AG04450 (cell line): ENCODE measurements at places on chromosomes 13 and 19.

DNA sequence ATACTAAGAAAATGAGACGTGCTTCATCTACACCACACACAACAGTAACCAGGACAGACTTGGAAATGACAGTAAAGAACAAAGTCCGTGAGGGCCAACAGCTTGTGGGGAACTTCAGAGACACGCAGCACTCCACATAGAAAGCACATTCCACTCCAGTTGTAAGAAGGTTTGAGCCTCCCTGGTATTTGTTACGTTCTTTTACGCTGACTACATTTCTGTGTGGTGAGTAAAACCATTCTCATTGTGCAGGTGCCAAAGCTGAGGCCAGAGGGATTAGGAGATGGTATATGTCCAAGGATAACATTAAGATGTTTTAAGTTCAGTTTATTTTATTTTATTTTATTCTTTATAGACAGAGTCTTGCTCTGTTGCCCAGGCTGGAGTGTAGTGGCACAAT, 1189.9 kb downstream of the UQCRFS1 start:
- DNase-seq = no peak

- DNase-seq = no peak
These were observed 33.2 kb downstream of the ZNF787 start for GRCh38 chr19:56087647-56088496.

- DNase-seq = no peak
These were observed 84.8 kb downstream of the FLT1 start for GRCh38 chr13:28410096-28410495.

DNA sequence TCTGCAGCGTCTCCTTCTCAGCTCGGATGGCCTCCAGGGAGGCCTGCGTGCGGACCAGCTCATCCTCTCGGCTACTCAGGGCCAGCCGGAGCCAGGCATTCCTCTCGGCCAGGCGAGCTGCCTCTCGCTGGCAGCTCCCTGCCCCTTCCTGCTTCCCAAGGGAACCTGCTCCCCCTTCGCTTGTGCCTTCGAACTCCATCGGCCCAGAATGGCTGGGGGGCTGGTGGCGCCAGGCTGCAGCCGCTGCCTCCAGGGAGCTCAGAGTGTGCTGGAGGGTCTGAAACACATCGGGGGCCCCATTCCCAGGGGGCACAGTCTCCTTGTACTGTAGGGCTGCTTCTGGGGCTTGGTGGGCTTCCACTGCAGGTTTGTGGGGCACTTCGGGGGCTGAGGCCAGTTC, 2.0 kb downstream of the USHBP1 start:
- DNase-seq = no peak

DNA sequence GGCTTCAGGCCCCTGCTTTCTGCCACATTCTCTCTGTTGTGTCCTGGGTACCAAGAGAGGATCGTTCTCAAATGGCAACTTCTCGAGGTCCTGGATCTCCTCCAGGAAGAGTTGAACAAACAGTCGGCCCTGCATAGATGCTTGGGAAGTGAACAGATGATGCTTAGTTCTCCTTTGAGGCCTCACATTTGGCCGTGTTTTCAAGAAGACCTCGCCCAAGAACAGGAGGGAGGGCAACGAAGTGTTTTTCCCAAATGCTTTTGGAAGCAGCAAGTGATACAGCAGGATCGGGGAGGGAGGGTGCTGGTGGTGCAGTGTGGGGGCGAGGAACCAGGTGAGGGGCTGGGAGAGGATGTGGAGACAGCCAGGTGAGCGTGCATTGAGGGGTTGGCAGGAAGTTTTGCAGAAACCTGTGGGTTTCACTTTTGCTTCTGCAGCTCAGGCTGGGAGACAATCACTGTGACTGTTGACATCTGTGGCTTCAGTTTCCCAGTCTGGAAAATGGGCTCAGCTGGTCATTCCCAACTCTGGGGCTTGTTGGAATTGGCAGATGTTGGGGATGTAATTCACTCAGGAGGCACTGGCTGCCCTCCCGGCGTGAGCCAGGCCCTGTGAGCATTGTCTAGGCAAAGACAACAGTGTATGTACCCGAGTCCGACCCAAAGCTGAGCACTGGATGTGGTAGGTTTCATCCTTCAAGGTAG, 21.6 kb downstream of the MAST3 start:
- DNase-seq = no peak

DNA sequence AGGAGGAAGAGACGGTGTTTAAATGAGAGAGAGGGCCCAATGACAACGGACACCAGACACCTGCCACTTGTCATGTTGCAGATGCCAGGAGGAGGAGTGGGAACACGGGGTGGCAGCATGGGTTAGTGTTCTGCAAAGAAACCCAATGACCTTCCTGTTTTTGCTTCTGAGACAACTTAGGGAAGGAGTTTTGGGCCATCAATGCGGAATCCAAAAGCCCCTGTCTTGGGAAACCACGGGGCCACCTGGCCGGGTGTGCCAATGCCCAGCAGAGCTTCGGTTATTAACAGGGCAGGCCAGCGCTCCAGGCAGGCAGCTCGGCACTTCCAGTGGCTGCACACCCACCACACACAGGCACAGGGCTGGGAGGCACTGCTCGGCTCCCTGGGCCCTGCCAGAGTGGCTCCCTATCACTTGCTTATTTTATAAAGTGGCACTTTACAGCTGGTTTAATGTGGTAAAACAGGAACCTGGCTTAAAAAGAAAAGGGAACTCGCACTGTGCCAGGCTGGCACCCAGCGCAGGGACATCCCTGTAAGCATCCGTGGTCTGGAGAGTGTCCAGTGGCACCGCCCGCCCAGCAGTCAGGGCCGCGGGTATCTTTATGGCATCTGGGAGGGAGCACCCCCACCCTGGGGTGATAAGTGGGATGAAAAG, 19.1 kb downstream of the ELL start:
- no peak for DNase-seq

- no peak for DNase-seq
These were observed 2.0 kb downstream of the ZNF823 start for GRCh38 chr19:11736696-11737095.

- no peak for DNase-seq
These were observed 73.2 kb upstream of the IPO5 start for GRCh38 chr13:97880311-97880675.

DNA sequence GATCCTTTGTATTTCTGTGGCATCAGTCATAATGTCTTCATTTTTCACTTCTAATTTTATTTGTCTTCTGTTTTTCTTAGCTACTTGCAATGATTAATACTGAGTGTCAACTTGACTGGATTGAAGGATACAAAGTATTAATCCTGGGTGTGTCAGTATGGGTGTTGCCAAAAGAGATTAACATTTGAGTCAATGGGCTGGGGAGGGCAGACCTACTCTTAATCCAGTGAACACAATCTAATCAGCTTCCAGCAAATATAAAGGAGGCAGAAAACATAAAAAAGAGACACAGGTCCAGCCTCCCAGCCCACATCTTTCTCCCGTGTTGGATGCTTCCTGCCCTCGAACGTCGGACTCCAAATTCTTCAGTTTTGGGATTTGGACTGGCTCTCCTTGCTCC, 640.9 kb upstream of the MIR17HG start:
- no peak for DNase-seq

DNA sequence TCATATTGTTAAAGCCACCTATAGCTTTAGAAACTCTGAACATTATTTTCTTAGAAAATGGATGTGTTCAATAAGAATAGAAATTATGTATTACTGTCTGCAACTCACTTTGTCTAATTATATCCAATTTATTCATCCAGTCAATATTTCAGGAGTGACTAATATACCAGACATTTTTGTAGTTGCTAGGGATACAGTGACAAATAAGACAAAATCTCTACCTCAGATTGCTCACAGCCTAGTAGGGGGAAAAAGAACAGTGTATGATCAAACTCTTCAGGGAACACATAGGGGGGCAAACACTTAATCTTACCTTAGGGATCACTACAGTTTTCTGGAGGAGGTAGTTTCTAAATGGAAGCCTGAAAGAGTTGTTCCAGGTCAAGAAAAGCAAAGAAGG, 8.6 kb downstream of the BRCA2 start:
- DNase-seq = no peak

DNA sequence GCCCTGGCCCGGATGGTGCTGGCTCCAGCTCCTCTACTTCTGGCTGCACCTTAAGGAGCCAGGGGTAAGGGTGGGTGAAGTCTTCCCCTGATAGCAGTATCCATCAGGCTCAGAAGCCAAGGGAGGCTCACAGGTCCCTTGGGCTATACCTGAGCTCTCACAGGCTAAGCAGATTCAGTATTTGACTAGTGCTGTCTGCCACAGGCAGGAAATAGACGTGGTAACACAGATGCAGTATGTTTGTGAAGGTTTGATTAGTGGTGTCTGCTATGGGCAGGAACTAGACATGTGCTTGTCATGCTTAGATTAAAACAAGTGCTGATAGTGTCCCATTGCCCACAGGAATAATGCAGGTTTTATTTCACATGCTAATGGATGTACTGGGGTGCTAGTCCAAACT, 4.0 kb downstream of the SYT5 start:
- DNase-seq = no peak

DNA sequence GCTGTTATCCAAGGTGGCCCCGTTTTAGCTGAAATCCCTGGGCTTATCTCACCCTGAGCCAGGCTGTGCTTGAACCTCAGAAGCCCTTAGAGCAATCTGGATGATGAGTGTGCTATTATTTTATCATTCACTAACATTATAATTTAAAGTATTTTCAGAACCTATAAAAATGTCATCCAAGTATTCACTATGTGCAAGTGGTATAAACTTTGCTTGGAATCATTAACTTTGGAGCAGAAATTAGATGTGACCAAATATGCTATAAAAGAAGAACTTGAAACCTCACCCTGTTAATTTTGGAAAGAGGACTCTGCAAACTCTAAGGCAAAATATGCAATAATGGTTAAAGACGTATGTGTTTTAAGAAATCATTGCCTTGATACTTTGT, 147.5 kb downstream of the USP12 start:
- DNase-seq = no peak

- DNase-seq = no peak
These were observed 1.4 kb downstream of the RAP2A start for GRCh38 chr13:97435323-97435722.

DNA sequence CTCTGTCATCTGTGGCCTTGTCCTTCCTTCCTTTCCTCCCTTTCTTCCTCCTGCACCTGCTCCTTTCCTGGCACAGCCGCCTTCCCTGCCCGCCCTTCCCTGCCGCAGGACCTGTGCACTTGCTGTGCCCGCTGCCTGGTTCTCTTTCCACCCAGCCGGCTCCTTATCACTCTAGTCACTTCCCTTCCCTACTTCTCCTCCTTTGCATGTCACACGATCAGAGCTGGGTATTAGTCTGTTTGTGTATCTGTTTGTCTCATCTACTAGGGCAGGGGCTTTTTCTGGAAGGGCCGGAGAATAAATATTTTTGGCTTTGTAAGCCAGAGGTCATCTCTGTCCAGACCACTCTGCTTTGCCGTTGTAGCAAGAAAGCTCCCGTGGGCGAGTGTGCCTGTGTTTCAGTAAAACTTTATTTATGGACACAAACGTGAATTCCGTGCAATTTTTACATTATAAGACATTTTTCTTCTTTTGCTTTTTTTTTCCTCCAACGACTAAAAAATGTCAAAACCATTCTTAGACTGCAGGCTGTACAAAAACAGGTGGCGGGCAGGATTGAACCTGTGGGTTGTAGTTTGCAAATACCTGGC, 6.1 kb downstream of the KDM4B start:
- no peak for DNase-seq

- DNase-seq = no peak
These were observed 2.7 kb downstream of the GPR4 start for GRCh38 chr19:45599286-45599685.

DNA sequence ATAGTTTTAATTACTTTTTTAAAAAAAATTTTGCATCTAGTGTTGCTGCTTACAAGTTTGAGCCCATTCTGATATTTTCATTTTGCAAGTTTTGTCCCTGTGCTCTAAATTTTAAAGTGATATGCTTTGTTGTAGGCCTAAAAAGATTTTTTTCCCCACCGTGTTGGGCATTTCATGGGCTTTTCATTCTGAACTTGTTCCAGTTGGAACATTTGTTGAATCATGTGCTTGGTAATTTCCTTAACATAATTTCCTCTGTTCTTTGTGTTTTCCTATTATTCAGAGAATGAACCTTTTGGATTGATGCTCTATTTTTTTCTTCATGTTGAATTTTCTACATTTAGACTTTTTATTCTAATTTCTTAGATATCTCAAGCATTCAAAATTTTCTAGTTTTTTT, 206.4 kb upstream of the SPRY2 start:
- no peak for DNase-seq

DNA sequence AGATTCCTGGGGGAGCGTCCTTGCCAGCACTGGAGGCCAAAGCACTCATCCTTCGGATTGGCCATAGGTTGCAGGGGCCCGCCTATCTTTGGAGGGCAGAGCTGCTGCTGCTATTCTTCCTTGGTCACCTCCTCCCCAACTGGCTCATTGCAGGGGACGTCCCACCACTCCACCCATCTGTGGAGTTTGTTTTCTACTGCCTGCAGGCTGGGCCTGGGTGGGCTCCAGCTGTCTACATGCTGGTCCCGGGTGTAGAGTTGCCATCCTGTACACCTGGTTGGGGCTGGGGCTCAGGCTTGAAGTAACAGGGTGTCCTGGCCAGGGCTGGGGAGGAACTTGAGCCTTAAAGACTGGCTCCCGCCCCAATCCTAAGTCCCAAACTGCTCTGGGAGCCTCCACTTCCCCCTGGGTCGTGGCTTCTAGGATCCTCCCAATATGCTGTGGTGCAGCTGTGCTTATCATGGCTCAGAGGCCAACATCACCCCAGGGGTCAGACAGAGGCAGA, 2.1 kb downstream of the RNF225 start:
- no peak for DNase-seq

- DNase-seq = no peak
These were observed 95.7 kb upstream of the CLDN10 start for GRCh38 chr13:95456815-95457214.

- no peak for DNase-seq
These were observed 259.9 kb downstream of the EFNB2 start for GRCh38 chr13:106275446-106276032.

DNA sequence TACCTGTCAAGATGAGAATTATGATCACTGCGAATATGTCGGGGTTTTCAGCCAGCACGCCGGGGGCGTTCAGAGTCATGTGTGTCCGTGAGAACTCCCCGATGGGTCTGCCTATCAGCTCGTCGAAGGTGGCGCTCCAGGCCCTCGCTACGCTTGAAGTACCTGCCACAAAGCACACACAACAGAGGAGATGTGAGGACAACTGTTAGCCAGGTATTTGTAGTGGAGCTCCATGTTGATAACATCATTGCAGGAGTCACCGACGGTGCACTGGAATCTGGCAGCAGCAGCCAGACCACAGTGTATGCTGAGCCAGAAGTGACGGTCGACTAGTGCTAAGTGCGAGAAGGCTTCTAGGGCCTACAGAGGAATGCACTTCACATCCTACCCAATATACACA, 62.7 kb downstream of the SLC7A1 start:
- DNase-seq = no peak

- DNase-seq = no peak
These were observed 1276.5 kb upstream of the MIR17HG start for GRCh38 chr13:90070837-90071525.

GRCh38 chr19:14310055-14310454, 71.2 kb upstream of the ADGRE5 start:
- no peak for DNase-seq

DNA sequence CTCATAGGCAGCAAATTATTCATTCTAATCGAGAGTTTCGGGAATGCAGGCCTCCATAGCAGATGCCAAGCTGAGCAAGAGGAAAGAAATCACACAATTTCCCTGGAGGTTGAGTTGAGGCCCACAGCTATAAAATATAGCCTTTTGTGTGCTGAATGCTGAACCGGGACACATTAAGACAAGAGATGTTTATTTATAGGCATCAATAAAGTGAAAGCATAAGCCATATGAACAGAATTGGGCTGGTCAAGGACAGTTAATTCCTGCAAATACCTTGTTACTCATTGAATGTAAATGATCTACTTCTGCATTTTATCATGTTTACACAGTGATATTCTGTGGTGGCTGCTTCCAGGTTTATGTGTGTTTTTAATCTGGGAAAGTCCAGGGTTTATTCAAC, 461.7 kb downstream of the KLF12 start:
- no peak for DNase-seq
